ENCODE measurements at places on chromosomes 11 and 22.
A peak's percentile ranks its signal among the peaks of the same experiment; 100 is the strongest.

- DNase-seq: no peak
Measured at GRCh38 chr11:924406-925157, 1.1 kb upstream of the AP2A2 start.

DNA sequence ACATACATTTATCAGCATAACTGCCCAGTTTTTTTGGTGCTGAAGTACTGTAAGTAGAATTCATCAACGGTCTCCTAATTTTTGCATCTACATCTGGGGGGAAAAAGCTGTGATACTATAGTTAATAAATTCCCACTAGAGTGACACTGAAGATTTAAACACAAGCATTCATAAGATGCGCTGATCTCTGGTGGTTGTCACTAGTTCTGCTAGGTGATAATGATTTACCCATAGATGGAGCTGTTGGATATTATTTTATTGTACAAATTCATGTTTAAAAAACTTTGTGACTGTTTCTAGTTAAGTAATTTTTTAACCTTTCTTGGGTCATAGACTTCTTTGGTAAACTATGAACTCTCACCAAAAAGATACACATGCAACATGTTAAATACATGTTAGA, 106.6 kb downstream of the EMSY start:
- DNase-seq: no peak

DNA sequence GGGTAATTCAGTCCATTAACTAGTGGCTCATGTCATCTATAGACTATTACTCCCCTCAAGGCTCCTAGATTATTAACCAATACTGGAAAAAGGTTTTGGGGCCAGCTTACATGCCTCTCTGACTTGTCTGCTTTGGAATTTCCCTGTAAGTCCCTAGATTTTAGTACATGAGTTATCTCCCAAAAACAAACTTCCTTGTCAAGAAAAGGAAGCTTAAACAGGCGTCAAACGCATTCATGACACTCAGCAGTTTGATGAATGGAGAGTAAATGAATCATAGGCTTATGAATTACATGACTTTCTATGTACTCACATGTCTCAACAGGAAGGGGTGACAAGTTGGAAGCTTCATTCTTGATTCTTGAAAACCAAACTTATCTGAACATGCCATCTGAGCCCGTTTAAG, 70.8 kb downstream of the BLID start:
- no peak for DNase-seq

DNA sequence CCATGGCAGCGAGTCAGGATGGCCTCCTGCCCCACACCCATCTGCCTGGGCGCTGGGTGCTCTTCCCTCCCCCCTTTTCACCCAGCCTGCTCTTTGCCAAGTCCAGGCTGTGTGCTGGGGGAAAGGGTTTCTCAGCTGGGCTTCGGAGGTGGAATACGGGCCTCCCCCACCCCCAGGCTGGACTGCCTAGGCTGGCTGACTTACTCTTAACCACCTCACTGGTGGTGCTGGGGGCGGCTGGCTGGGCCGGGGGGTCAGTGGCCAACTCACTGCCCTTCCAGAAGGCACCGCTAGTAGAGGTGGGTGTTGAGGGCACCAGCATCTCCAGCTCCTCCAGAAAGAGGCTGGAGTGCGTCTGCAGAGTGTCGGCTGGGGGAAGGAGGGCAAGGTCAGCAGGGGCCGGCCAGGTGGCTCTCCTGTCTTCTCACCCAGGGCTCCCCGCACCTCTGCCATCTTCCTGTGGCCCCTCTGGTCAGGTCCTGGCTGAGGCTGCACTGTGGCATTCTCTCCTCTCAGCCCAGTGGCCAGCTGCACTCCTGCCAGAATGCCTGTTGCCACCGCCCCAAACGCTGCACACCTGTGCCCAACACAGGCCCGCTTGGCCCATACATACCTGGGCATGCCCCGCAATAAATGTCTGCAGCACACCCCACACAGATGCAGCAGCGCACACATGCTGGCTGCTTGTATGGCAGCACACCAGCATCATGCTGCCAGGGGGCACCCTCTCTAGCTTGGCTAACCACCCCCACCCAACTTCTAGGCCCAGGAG, 9.7 kb downstream of the PITPNM1 start:
- DNase-seq: no peak

GRCh38 chr11:68469642-68470041, 9.1 kb downstream of the PPP6R3 start:
- DNase-seq: no peak

- DNase-seq: no peak
Measured at GRCh38 chr22:43188829-43189545, 2.1 kb upstream of the TTLL12 start.

DNA sequence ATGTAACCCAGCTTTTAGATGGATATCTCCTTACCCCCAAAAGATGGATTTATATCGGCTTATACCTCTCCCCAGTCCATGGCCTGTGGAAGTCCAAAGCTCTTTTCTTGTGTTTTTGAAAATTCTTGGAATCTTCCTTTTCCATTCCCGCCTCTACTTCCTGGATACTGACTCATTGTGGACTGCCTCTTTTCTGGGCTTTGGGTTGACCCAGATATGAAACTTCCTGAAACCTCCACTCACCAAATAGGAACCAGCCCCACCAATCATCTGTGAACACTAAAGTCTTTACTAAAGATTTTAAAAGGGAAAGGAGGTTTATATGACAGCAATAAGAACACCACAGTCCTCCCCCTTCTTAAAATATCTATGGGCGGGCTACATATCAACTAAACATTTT, 163.4 kb upstream of the SYN3 start:
- no peak for DNase-seq

GRCh38 chr11:64787526-64788320, 9.4 kb upstream of the SF1 start:
- DNase-seq: no peak

DNA sequence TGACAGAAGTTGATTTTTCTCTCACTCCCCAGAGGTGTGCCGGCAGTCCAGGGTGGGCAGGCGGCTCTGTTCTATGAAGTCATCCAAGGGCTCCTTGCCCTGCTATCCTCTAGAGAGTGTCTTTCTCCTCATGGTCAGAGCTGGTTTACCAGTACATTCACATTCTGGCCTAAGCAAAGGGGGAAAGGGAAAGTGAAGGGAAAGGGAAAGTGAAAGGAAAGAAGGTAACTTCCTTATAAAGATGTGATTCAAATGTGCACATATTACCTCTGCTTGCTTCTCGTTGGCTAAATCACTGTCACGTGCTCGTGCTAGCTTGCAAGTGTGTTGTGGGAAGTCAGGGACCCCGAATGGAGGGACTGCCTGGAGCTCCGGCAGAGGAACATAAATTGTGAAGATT, 2.9 kb upstream of the HTATIP2 start:
- no peak for DNase-seq

GRCh38 chr22:50705851-50706351, 32.1 kb upstream of the ACR start:
- DNase-seq: no peak

- DNase-seq: no peak
Measured at GRCh38 chr11:76086743-76087635, 119.3 kb downstream of the WNT11 start.

GRCh38 chr11:32597921-32598320, 14.3 kb downstream of the EIF3M start:
- no peak for DNase-seq

DNA sequence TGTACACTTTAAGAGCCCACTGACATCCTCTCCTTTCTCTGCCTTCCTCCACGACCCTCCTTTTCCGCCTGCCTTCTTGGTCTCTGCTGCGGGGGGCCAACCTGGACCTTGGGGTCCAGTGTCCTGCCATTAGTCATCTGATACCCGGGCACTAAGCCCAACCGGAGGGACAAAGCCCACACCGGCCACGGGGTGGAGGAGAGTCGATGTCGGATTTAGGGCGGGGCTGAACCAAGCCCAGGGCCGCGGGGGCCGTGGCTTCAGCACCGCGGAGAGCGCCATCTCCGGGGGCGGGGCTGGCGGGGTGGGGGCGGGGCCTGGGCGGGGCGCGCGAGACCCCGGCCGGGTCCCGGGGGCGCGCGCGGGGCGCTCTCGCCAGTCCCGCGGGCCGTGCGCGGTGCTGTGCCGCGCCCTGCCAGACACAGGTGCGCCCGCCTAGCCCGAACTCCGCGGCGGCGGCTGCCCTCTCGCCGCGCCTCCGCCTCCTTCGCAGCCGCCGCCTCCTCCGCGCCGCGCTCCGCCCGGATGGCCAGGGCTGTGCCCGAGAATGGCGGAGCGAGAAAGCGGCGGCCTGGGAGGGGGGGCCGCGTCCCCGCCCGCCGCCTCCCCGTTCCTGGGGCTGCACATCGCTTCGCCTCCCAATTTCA, at the start of gene MAPK8IP1:
Gene MAPK8IP1, plus strand, starts transcription at position 378 of the 647 bp plus-strand sequence. Its CDS starts 170 bp downstream, at position 548.
- peak; percentile 39 for DNase-seq

DNA sequence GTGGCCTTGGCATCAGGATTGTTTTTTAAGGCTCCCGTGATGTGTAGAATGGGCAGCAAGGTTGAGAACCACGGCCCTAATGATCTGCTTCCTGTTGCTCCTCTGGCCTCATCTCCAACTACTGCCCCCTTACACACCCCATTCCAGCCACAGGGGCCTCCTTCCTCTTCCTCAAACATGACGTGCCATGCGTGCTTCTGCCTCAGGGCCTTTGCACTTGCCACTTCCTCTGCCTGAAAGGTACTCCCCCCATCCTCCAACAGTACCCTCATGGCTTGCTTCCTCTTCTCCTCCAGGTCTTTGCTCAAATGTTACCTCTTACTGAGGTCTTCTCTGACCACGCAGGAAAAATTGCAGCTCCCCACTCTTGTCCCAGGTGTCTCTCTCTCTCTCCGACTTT, 93.9 kb upstream of the CSNK2A3 start:
- DNase-seq: no peak
